Urothelium cell line (cell line): ENCODE measurements at places on chromosomes 7 and 10.

DNA sequence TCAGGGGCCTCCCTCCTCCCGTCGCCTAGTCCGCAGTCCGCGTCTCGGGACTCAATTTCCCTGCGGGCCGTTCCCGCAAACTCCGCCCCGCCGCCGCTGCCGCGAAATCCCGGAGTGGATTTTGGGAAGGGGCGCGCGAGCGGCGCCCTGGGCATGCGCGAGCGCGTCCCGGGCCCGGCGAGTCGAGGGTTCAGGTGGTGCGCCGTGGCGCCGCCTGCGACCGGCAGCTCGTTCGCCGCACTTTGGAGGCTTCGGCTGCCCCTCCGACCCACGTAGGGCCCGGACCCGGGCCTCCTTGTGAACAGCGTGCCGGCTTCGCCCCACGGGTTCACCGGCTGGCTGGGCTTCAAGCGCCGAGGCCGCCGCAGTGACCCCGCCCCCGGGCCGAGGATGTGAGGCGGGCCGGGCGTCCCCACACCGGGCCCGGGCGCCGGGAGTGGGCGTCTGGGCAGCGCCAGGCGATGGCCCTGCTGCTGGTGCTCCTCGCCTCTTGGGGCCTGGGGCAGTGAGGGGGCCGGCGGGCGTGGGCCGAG is at the start of gene PLEKHA8:
Gene PLEKHA8, plus strand, starts transcription at position 197 of the 533 bp plus-strand sequence. CDS start 351 bp downstream, outside the sequence.
- DNase-seq: peak; percentile 95

DNA sequence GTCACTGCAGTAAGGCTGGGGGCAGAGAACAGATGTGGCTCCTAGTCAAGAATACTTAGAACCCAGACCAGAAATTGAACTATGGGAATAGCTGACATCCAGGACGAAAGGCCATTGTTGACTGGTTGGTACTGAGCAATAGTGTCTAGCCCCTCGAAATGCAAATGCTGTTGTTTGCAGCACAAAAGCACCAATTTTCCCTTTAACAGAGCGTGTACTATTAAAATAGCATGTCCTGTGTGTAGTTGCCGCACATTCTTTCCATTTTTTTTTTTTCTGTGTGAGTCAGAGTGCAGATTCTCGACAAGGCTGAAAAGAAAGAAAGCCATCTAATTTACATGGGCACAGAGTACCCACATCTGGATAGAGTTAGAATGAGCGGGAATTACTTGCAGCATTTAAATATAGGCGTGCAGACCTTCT is 302.4 kb downstream of the PTEN start:
- no peak for DNase-seq

GRCh38 chr7:30880941-30881340 is 30.7 kb upstream of the AQP1 start:
- DNase-seq: no peak

- DNase-seq: no peak
These were observed 94.9 kb upstream of the EEPD1 start for GRCh38 chr7:36058020-36058592.

- no peak for DNase-seq
These were observed 501.0 kb downstream of the GLRX3 start for GRCh38 chr10:130637089-130637676.

DNA sequence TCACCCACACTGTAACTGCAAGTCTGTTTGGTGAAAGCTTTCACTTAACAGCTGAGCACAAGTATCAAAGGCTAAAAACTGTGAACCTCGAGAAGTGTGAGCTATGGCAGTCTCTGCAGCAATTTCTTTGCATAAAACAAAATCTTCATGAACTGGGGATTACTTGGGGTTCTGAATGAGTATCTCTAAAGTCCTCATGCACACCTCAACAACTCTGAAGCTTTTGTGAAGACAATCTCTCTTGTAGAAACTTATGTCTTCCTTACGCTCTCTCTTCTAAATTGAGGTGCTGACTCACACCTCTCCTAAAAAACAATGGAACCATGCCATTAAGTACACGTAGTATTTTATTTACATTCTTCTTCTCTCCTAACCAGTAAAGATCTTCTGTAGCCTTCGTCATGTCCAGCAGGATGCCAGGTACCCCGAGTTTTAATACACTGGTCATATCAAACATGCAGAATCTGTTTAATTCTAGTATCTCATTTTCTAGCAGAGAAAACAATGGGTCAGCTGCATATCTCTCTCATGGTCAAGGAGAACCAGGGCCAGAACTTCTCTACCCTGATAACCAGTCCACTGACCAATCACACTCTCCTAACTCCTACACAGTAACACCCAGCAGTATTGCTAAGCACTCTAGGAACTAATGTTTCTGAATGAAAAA is 76.9 kb downstream of the UBE2H start:
- DNase-seq: no peak

GRCh38 chr7:96014617-96015016 is 242.3 kb downstream of the DYNC1I1 start:
- DNase-seq: no peak

- DNase-seq: no peak
These were observed 32.5 kb downstream of the ZNF277 start for GRCh38 chr7:112238852-112239610.

- no peak for DNase-seq
These were observed 811 bp downstream of the RGS10 start for GRCh38 chr10:119541459-119542356.

DNA sequence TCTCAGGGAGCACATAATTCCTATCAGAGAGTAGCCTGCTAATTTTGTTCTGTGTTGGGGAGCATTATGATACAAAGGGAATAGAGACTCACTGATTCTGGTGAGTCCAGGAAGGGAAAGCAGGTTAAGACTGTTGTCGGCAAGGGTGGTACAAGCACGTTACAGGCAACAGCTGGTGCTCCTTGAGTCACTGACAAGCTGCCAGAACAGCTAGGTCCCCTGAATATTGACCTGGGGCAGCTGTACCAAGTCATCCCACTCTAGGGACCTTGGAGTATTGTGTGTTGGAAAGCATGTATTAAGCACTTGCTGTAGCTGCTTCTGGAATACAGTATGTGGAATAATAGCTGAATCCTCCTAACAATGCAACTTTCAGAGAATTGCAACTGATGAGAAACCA is 37.0 kb upstream of the GLCCI1 start:
- DNase-seq: no peak

GRCh38 chr7:2554661-2555111 is 638 bp downstream of the BRAT1 start:
- DNase-seq: peak; percentile 43

GRCh38 chr7:123190109-123190831 is 9.5 kb downstream of the SLC13A1 start:
- no peak for DNase-seq

- peak; percentile 61 for DNase-seq
These were observed 494.3 kb downstream of the AUTS2 start for GRCh38 chr7:70092314-70093204.

DNA sequence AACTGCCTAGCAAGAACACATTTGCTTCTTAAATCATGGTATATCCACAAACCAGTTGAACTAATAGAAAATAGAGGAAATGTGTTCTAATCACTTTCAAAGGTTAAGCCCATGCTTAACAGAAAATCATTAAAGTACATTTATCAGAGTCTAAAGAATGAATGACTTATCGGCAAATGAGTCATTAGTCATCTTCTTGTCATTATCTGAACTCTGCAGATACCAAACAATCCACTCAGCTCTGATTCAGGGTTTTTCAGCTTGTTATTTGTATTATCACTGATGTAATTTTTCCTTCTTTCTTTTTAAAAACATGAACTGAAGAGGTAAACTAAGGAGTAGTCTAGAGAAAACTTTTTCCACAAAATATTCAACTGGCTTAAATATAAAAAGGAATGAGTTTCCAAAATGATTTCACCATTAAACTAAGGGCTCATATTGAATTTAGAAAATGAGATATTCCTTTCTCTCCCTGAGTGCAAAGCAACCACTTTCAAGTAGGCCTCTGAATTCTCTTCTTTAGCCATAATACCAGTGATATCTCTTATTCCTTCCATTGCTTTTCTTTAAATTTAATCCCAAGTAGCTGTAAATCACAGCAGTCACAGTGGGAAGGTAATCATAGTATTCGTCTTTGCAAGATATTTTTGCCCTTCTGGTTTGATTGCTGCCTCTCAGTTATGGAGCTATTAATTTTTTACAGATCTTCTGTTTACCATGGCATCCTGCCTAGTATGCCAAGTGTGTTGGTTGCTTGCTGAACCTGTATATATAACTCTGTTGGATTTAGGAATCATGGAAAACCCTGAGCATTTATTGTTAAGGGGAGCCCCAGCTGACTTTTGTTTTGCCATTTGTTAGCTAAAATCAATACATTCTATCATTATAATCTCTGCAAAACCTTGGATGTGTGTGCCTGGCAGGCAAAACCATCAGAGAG is 125.1 kb downstream of the THSD7A start:
- no peak for DNase-seq

- DNase-seq: no peak
These were observed 109.9 kb downstream of the REEP3 start for GRCh38 chr10:63630931-63631680.
